ENCODE measurements at places on chromosomes 5 and 9. TPM values are rescaled to one million over a fixed set of nuclear protein-coding genes. Genes with fewer than 3 reads are reported as not detected.

DNA sequence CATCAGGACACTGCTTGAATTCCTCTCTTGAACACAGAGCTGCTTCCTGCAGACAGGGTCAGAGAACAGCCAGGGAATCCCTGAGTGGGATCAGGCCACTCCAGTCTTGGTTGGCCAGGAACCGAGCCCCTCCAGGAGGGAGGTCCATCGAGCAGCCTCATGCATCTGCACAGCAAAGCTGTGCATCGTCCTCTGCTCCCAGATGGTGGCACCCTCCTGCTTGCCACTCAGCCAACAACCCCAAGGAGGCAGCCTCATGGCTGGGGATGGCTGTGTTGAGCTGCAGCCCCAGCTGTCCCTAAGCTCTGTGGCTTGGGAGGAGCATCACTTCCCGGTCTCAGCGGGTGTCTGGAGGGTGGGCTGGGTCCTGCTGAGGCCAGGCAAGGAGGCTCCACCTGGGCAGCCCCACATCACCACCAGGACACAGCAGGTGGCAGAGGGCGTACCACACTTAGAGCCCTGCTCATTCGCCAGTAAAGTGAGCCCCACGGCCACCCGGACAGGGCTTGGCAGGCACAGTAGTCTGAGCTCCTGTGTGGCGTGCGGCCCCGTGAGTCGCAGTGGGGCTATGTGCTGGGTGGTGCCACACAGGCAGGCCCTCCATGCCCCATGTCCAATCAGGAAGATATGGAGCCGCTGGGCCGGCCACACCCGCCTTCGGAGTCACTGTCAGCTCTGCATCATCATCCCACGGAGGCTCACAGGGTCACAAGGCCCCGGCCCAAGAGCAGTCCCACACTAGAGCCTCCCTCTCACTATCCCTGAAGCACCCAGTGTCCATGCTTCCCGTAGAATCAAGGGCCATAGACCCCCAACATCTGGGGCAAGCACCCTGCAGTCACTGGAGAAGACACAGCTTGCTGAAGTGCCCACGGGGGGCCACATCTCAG is 11.9 kb downstream of the LPCAT1 start:
- DNase-seq, result peak; percentile 44

GRCh38 chr5:109803854-109804253 is 114.1 kb downstream of the MAN2A1 start:
- no peak for DNase-seq

DNA sequence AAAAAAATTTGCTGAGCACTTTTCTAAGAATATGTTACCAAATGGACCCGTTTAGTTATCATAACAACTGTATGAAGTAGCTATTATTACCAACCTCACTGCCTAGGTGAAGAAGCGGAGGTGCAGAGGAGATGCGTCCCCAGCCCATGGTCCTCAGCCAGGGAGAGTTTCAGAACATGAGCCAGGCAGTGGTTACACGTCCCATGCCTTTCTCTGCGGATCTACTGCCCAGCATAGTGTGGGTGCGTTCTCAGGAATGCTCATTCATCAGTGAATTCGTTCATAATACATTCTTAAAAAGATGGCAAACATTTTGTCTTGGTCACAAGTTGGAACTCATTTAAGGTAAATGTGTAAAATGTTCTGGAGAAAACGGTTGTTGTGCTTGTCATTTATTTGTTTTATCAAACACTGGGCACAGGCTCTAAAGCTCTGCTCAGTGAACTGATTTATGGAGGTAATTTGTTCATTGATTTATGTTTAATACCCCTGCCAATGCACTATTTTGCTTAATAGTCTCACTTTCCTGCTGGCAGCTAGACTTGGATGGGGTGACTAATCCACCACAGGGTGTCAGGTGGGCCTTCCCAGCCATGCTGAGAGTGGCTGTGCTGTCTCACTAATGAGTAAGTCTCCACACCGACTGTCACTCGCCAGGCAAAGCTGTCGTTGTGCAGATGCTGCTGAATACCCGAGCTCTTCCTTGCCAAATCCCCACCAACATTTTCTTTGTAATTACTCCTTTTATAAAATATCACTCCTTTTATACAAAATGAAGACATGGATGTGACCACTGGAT is 248.8 kb downstream of the TENT4A start:
- DNase-seq, result no peak

- no peak for DNase-seq
Observed at GRCh38 chr9:129604766-129605163, 16.1 kb downstream of the C9orf50 start.

- DNase-seq, result no peak
Observed at GRCh38 chr5:52709167-52709925, 78.4 kb upstream of the ITGA1 start.

DNA sequence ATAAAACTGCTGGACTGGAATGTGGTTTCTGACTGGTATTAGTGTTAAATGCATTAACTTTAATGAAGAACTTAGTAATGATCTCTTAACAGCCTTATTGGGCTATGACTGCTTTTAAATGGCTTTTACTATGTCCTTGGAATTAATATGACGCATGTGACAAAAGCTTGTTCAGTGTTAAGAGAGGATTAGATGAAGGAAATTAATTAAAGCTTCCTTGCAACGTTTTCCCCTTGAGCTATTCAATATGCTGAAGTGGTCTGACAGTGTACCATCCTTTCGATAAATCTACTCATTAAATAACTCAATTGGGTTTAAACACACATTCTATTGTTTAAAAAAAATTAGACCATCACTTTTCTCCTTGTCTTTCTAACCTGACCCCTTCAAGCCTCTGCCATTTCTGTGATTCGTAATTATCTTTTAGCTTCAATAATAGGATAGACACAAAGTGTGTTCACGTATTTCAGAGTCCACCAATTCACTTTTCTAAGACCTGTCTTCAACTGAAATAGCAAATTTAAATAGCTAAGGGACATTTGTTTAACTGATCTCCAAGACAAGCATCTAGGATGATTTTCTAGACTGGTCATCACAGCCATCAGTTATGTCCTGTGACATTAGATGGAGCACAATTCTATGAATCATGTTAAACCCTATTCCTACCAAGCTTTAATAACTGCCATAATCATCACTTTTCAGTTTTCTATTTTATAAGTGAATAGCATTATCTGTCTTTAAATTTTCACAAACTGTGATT is 1258.0 kb upstream of the CDH9 start:
- no peak for DNase-seq

GRCh38 chr5:83538786-83539462 is 67.4 kb downstream of the VCAN start:
- DNase-seq, result no peak

The NMUR2 gene
- total RNA-seq, result not detected

Data from right lobe of liver (tissue), 6 donors.